Cortex of kidney (tissue), 1 donor: ENCODE measurements at places on chromosomes 6 and 20.

GRCh38 chr6:8530785-8531435 lies 95.6 kb upstream of the SLC35B3 start:
- no peak for DNase-seq

GRCh38 chr6:88454658-88455057 lies 288.5 kb upstream of the CNR1 start:
- DNase-seq = no peak

DNA sequence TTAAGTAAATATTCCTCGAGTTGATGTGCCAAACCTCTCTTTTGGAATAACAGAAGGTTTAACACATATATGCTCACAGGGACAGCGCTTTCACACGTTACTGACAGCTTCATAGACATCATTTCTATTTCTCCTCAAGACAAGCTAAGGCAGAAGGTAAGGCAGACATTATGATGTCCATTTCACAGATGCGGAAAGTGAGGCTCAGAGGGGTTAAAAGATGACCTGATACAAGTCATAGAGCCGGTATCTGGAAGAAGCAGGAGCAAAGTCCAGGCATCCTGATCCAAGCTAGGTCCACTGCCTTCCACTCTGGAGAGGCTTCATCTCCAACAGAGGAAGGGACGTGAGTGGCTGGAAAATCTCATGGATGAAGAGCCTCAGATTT lies 86.7 kb downstream of the FOXC1 start:
- DNase-seq = no peak

- DNase-seq = no peak
Measured at GRCh38 chr20:51667491-51667890, 100.7 kb downstream of the ATP9A start.

- no peak for DNase-seq
Measured at GRCh38 chr6:163565140-163565539, 150.6 kb downstream of the QKI start.

- DNase-seq = no peak
Measured at GRCh38 chr20:35823147-35823546, 51.3 kb downstream of the PHF20 start.

GRCh38 chr6:135995545-135995898 lies 144.0 kb downstream of the PDE7B start:
- no peak for DNase-seq

- DNase-seq = no peak
Measured at GRCh38 chr6:35059596-35060345, 81.4 kb downstream of the TCP11 start.

- no peak for DNase-seq
Measured at GRCh38 chr6:84150705-84151104, 76.7 kb downstream of the CEP162 start.

GRCh38 chr20:21090721-21091120 lies 15.4 kb downstream of the LINC00237 start:
- DNase-seq = no peak

- no peak for DNase-seq
Measured at GRCh38 chr6:150275489-150275888, 93.3 kb upstream of the IYD start.

- DNase-seq = no peak
Measured at GRCh38 chr6:90098627-90099026, 198.0 kb downstream of the BACH2 start.

GRCh38 chr6:96521306-96521643 lies 331 bp upstream of the UFL1 start:
- no peak for DNase-seq

- no peak for DNase-seq
Measured at GRCh38 chr6:112881828-112882780, 535.0 kb downstream of the RFPL4B start.

- DNase-seq = no peak
Measured at GRCh38 chr6:15949982-15950381, 178.9 kb upstream of the MYLIP start.

- DNase-seq = no peak
Measured at GRCh38 chr20:20851385-20851784, 138.9 kb upstream of the RALGAPA2 start.

GRCh38 chr20:2932498-2932897 lies 59.2 kb downstream of the PTPRA start:
- no peak for DNase-seq

GRCh38 chr6:127695108-127695507 lies 118.1 kb downstream of the C6orf58 start:
- no peak for DNase-seq

- DNase-seq = no peak
Measured at GRCh38 chr6:166483573-166484250, 101.0 kb upstream of the MPC1 start.

DNA sequence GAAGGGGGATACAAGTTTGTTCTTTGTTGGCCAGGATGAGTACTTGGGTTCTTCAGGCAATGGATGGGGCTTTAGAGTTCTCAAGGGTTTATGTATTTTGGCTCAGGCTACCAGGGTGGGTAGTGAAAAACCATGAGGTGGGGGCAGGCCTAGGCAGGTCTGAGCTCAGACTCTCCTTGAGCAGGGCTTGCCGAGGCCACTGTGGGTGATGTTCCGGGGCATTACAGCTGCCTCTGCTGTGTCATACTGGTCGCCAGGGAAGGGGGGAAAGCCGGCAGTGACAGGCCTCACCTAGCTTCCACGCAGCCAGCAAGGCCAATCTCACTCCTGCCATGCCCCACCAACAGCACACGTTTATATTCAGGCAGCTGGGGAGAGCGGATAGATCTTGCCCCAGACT lies 79.6 kb downstream of the BCKDHB start:
- no peak for DNase-seq
